ENCODE measurements at places on chromosomes 2 and 18.

DNA sequence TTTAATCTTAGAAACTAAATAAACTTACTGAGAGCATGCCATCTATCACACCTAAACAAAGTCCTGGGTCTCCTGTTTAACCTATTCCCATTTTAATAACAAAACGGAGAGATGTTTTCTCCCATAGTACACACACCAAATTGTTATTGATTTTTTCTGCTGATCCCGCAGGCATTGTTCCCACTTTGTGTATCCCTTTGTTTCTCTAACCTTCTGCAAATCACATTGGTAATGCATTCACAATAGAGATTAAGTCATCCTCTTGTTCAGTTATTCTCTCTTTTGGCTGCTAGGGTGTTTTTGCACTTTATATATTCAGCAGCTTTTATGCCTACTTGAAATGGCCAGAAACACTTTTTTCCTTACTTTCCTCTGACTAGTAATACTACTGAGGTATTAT is 1071.9 kb upstream of the CDH2 start:
- no peak for DNase-seq

DNA sequence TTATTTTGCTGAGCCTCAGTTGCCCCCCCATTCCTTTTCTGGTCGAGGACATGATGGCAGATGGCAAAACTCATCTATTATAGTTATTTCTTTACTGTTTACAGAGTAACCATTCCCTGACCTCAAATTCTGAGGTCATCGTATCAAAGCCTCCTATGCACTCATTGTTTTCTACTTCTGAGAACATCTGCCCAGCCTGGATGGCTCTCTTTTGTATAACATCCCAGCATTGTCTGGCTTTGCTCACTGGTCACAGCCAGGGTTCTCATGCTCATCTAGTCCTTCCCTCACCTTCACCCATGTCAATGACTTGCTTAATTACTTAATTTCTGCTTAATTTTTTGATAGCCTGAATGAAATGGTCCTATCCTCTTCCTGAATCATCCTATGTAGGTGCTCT is 472.1 kb downstream of the PARD3B start:
- no peak for DNase-seq

GRCh38 chr18:29969876-29970275 is 1072.7 kb downstream of the DSC3 start:
- DNase-seq = no peak

- DNase-seq = no peak
Observed at GRCh38 chr2:176111309-176111663, 4.2 kb downstream of the HOXD11 start.

- DNase-seq = no peak
Observed at GRCh38 chr2:121558329-121558728, 27.6 kb downstream of the RNU4ATAC start.
